ENCODE measurements at places on chromosomes 6 and 20.

GRCh38 chr20:24647713-24648112, 178.3 kb downstream of the SYNDIG1 start:
- no peak for DNase-seq

DNA sequence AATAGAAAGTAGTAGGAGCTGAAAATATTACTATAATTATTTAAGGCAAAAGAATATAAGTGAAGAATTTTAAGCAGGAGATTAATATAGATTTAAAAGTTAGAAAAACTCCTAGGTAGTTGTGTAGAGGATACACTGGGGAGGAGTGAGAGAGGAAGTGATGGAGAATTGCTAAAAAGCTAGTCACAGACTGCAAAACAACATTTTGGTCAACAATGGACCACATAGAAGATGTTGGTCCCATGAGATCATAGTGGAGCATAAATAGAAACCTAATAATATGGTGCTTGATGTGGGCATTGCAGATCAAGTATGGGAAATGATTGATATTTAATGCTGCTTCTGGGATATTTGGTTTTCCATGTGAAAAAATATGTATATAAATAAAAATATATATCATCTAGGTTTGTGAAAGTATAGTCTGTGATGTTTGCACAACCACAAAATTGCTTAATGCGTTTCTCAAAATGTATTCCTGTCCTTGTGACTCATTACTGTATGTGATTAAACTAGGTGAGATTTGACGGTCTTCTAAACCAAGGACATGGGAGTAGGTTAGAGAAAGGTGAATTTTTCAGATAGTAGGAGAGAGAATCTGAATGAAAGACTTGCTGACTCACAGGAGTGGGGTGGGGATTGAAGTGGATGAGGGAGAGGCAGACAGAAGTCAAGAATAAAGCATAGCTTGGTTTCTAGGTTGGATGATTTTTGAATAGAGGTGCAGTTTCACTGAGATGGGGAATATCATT, 174.0 kb downstream of the BCKDHB start:
- DNase-seq: no peak

- DNase-seq: no peak
Measured at GRCh38 chr6:55886185-55886836, 10.9 kb upstream of the BMP5 start.

- DNase-seq: no peak
Measured at GRCh38 chr6:106014955-106015354, 71.2 kb upstream of the PRDM1 start.

- no peak for DNase-seq
Measured at GRCh38 chr6:47670851-47671250, 27.5 kb upstream of the ADGRF4 start.

- no peak for DNase-seq
Measured at GRCh38 chr20:47007826-47008655, 113.4 kb downstream of the EYA2 start.

DNA sequence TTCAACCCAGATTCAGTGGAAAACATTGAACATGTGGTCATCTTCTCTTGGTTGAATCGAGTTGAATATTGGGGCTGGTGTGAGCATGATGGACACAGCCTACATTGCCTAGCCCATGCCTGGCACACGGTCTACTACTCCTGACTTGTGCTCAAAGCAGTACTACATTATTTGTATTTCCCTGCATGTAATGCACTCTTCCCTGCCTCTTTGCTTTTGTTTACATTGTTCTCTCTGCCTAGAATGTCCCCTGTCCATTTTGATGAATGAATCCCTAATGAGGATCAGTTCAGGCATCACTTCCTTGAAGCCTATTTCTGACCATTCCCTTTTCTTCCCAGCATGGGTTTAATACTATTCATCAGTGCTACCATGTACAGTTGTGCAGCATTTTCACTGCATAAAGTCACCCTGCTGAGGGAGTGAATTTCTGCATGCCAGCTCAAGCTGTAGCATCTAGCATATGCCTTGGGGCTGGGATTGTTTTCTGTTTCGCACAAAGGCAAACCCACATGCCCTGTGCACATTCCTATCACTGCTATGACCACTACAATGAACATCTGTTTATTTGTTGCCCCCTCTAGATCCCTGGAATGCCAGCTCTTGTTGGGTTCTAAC, 75.3 kb upstream of the CCN6 start:
- DNase-seq: no peak

GRCh38 chr6:42156638-42157037, 14.2 kb upstream of the C6orf132 start:
- no peak for DNase-seq

GRCh38 chr6:55530931-55531330, 48.1 kb downstream of the HMGCLL1 start:
- DNase-seq: no peak

DNA sequence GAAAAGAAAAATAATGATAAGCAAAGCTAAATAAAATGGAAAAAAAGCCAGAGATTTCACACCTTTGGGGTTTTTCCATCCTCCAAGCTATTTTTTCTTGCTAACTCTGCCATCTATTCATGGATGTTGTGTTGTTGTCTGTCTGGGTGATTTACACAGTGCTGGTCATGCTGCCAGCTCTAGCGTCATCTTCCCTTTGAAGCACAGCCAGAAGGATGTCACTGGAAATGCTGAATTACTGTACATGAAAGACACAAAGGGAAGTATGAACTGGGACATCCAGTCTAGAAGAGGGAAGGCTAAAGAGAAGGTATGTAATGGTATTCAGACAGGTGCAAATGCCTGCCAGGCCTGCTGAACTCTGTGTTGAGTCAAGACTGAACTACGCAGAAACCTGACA, 241.9 kb upstream of the STXBP5 start:
- DNase-seq: no peak

DNA sequence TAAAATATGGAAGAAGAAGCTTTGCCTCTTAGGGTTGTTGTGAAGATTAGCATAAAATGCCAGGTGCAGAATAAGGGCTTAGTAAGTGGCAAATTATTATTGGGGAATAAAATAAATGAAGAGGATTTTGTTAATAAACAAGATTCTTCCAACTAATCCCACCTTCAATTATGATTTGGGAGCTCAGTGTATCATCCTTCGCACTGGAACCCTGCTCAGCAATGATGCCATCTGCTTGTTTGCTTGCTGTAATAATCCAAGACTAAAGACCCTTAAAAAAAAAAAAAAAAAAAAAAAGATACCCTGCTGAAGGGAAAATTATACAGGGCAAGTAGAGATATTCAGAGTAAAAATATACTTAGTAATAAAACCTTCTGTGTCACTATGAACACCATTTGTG, 62.0 kb upstream of the RREB1 start:
- DNase-seq: no peak
